Activated naive CD4-positive, alpha-beta T cell (primary cell): ENCODE measurements at places on chromosomes 7 and 10.

DNA sequence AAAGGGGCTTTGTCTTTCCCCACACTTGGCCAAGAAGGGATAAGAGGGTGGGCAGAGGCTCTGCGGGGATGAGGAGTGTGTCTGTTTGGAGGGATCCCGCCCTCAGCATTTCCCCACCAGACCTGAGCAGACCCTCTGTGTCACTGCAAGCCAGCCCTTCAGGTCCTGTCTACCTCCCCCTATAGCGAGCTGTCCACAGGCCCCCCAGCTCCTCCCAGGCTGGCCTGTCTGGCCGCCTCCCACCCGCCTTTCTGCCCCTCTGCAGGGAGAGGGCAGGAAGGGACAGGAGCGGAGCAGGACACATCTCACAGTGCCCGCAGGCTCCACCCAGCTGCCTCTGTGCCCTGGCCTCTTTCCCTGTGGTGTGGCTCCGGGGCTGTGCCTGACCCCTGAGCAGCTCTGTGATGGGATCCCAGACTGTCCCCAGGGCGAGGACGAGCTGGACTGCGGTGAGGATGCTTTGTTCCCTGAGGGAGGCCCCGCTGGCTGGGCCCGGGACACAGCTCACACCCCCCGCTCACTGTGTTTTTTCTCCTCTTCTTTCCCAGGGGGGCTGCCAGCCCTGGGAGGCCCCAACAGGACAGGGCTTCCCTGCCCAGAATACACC lies 17.5 kb upstream of the ZNF467 start:
- no peak for DNase-seq

- DNase-seq, result no peak
Observed at GRCh38 chr10:73959484-73960243, 38.3 kb upstream of the VCL start.

DNA sequence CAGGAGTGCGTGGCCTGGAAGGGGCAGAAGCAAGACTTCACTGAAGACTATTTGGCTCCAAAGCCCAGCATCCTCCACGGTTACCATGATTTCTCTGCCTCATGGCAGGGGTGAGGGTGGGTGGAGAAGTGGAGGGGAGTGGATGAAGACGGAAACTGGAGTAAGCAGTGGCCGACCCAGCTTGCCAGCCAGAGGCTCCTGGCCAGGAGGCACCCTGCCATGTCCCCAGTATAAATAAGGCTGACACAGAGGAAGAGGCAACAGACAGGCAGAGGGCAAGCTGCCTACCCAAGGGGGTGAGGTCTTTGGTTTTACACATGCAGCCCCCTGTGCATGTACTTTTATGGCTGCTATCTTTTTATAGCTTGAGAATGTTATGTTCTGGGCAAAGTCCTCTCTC lies 102.6 kb upstream of the TBX20 start:
- no peak for DNase-seq

- DNase-seq, result no peak
Observed at GRCh38 chr7:134828361-134828760, 48.9 kb downstream of the CALD1 start.
